DMS79 treated with DMSO at 0.1 percent for 48 hours (cell line): ENCODE measurements at places on chromosomes 6 and 20.

- DNase-seq, result no peak
These were observed 178.2 kb downstream of the SYNE1 start for GRCh38 chr6:152458648-152459644.

- no peak for DNase-seq
These were observed 157.6 kb upstream of the OLIG3 start for GRCh38 chr6:137651591-137652335.

DNA sequence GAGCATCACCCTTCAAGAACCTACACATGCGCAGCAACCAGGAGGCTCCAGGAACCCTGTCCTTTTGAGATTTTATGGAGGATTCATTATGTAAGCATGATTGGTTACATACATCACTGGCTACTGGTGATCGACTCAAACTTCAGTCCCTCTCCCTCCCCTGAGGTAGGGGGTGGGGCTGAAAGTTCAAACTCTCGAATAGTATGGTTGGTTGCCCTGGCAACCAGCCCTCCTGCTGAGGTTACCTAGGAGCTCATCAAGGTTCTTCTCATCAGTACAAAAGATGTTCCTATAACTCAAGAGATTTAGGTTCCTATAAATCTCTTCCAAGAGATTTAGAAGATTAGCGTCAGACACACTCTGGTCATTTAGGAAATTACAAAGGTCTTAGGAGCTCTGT is 21.9 kb upstream of the ZSCAN9 start:
- DNase-seq, result no peak

- peak; percentile 27 for DNase-seq
These were observed 92.6 kb downstream of the SNX5 start for GRCh38 chr20:17875981-17876385.

- no peak for DNase-seq
These were observed 318.9 kb upstream of the PLCB4 start for GRCh38 chr20:8749986-8750385.

GRCh38 chr20:51667002-51667408 is 101.2 kb downstream of the ATP9A start:
- no peak for DNase-seq

DNA sequence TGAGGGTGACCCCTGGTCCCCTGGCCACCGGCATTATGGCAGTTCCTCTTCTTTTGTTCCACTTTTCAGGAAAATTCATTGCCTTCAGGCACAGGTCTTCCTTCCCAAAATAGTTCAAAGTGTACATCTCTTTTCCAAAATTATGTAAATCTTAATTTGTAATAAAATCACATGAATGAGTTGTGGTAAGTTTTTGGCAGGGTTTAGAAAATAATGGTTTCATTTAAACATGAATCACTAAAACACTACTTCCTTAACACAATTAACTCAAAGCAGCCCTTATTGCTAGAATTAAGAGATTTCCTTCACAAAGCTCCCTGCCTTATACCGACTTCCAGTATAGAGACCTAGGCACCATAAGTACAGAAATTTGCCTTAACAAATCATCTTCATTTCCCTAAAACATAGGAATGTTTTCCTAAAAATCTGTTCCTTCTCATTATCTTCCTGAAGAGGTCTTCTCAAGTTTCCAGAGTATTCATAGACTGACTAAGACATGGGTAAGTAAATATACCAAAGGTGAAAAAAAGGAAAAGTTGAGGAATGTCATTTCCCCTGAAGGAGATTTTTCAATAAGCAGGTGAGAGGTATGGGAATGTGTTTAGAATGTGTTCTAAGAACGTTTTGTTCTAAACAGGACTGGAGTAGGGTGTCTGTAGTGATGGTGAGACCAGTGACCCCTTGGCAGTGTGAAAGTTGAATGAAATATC is 148.2 kb upstream of the CITED2 start:
- no peak for DNase-seq

GRCh38 chr6:134323698-134324097 is 5.8 kb upstream of the SGK1 start:
- no peak for DNase-seq

DNA sequence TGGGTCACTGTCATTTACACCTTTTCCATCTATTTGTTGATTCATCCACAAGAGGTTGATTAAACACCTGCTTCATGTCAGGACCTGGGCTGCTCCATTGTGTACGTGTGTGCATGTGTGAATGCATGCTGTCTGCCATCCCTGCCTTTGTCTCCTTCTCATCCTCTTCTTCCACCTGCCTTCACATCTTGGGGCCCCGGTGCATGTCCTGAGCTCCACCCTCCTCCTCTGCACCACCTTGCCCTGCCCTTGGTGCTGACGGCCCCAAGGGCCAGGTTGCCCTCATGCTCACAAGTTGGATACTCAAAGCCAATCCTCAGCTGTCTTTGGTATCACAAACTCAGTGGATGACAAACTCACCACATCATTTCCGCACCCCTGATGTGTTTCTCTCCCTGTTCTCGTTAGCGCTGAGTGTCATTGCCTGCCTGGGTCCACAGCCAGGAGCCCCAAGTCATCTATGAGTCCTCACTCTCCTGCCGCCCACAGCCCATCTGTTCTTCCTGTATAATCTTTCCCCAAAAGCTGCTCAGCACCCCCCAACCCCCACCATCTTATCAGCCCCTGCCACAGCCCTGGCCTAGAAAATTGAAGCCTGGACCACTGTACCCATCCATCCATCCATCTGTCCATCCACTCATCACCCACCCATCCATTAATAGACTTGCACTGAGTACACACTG is 85.0 kb downstream of the SRC start:
- DNase-seq, result no peak

- no peak for DNase-seq
These were observed 145.9 kb upstream of the CITED2 start for GRCh38 chr6:139520321-139520768.

- DNase-seq, result peak; percentile 48
These were observed 1.4 kb upstream of the CEP43 start for GRCh38 chr6:166997768-166998255.

DNA sequence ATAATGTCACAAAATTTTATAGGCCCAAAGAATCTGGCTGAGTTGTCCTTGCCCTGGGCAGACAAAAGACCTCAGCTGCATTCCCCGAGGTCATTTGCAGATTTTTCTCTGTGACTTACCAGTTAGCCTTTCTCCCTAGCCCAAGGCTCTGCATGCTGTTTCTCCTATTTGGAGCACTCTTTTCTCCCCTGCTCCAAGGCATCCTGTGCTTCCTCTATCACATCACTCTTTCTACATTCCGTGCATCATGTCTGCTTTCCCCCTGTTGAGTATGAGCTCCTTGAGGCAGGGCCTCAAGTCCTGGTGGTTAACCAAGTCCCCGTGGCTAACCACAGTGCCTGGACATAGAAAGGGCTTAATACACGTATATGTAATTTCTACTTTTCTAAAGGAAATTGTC is 593 bp upstream of the GSTA3 start:
- no peak for DNase-seq

- DNase-seq, result no peak
These were observed 72.6 kb downstream of the HIVEP2 start for GRCh38 chr6:142872376-142872775.

GRCh38 chr6:46521464-46521971 is 30.3 kb upstream of the RCAN2 start:
- no peak for DNase-seq

DNA sequence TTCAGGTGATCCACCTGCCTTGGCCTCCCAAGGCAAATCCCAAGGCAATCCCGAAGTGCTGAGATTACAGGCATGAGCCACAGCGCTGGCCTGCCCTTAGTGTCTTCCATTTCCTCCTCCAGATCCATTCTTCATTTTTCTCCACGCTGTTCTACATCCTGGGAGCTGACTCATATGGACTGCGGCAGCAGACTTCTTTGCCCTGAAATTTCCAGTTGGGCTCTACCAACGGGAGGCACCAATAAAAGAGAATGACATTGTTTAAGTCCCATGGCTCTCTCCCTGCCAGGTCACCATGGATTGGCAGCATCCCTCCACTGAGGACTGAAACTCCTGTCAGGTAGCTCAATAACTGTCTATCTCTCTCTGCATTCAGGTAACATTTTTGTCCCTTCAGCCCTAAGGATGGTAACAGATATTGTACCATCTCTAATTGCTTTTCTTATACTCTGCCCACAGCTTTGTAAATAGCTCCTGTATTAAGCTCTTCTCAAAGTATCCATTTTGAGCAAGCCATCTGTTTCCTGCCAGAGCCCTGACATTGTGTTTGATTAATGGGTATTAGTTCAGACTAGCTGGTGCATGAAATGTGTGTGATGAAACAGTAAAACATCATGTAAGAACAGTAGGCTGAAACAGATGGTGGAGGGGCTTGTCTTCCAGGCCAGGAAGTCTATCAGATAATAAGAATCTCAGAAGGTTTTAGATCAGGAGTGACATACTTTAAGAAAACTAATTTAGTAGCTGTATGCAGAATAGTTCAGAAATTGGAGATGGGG is 3.6 kb downstream of the TBCC start:
- DNase-seq, result peak; percentile 8

GRCh38 chr6:27144740-27145079 is 102.8 kb upstream of the PRSS16 start:
- DNase-seq, result no peak

- no peak for DNase-seq
These were observed 11.3 kb upstream of the DSN1 start for GRCh38 chr20:36784900-36785299.

DNA sequence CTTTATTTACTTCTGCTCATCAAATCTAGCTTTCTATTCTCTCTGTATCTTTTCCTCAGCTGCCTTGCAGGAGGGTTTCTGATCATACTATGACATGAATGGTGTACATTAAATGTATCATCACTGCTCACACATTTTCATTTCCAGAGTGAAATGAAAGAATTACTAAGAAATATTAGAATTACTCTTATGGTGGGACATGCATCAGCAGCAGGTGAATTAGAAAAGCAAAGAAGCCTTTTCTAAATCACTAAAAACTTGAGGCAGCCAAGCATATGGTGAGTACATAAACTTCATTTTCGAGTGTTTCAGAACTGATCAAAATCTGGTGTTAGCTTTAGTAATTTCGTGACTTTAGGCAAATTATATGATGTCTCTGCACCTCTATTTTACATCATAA is 23.6 kb downstream of the IL17A start:
- DNase-seq, result no peak

GRCh38 chr6:122622479-122622878 is 12.3 kb downstream of the PKIB start:
- DNase-seq, result peak; percentile 86

GRCh38 chr6:166957087-166957804 is 896 bp upstream of the RNASET2 start:
- no peak for DNase-seq

DNA sequence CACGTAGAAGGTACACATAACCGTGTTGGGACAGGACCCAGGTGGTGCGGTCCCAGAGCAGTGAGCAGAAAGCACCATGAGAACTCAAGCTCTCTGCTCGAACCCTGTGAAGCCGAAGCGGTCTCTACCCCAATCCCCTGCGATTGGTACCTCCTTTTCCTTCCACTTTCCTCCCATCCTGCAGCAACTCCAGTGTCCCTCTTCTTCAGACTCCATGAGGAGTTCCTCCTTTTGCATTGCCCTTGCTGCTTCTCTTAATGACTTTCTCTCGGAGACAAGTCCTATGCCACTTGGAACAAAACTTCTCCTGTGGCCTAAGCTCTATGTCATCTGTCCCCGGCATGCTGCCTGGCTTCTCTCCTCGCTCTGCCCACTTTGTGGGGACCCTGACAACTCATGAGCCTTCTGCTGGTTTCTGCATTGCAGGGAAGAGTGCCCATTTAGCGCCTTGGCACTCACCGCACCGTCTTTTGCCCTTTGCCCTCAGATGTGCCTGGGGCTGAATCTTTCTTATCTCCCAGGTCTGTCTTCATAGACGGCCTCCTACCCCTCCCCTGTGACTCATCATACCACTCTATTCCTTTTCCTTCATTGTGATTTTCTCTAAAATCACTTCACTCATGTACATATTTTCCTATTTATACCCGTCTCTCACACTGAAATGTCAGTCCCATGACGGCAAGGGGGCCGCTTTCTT is 9.2 kb upstream of the ZNF831 start:
- DNase-seq, result no peak

- peak; percentile 45 for DNase-seq
These were observed 643 bp downstream of the CD24 start for GRCh38 chr6:106973836-106974335.

DNA sequence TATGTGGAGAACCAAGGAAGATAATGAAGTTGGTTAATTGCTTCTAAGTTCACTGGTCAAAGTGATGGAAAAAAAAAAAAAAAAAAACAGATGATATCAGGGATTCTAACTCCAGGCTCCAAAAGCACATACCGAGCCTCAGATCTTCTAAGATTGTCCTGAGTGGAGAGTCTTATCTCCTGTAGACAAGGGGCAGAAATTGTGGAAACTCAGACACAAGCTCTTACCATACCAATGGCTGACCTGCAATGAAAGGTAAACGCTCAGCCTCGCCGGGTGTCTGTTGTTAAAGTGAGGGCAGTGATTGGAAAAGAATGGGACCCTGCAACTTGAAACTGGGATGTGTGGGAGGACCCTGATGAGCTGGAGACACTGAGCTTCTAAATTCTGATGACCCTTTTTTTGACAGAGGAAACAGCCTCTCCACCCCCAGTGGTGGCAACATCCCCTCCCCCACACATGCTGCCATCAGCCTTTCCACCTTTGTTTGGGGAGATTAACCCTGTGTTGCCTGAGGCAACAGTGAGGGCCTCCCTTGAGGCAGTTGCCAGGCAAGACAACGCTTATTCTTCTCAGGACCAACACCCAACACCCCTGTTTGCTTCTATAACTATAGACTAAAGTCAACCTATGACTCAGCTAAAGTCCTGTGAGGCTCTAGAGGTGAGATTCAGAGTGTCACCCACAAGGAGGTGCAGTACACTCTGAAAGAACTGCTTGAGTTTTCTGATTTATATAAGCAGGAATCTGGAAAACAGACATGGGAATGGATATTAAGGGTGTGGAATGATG is 154.0 kb downstream of the THBS2 start:
- no peak for DNase-seq

DNA sequence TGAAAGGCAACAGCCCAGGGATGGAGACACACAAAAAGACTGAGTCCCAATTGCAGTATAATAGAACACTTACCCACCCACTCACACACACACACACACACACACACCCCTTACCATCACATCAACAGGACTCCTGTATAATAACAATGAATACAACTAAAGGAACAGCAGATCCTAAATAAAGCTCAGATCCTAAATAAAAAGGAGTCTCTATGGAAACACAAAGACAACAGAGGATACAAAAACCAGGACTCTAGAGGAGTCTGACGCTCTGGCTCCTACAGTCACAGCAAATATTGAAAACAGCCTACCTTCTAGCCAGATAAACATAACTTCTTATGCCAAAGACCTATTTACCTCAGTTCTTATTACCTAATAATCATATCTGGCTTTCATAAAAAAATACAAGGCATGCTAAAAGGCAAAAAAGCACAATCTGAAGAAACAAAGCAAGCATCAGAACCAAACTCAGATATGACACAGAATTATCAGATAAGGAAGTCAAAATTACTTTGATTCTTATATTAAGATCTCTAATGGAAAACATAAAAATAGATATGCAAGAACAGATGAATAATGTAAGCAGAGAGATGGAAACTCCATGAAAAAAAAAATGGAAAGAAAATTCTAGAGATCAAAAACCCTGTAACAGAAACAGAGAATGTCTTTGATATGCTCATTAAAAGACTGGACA is 134.9 kb downstream of the MMUT start:
- no peak for DNase-seq
